ENCODE measurements at places on chromosomes 4 and X.

GRCh38 chr4:52638717-52639116 lies 20.4 kb downstream of the USP46 start:
- no peak for DNase-seq

DNA sequence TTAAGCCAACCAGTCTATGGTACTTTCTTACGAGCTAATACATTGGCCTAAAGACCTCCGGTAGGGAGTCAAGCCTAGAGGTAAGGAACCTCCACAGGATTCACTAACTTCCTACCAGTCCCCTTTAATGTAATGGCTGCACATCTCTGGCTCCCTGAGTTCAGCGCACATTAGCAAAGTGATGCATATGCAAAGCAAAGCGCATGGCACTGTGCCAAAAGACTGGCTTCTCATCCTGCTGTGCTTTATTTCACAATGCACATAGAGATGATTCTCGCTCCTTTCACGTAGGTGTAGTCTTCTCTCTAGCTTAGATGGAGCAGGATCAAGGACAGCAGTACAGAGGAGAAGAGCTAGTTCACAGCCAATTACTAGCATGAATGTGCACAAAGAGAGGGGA lies 14.6 kb upstream of the CLTRN start:
- DNase-seq, result no peak

DNA sequence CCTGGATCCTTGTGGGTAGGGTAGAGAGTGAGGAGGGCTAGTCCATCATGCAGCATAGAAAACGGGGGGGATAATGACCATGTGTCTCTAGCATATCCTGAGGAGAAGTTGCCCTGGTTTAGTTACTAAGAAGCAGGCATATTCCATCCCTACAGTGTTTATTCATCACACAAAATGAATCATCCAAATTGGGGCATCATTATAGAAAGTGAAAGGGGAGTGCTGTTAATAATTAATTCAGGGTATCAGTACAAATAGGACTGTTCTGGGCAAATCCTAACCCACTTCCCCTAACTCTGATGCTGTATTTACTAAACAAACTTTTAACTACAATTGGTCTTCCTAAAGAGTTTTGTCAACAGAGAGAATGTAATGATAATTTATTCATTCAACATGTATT lies 281.1 kb upstream of the ARX start:
- DNase-seq, result no peak

DNA sequence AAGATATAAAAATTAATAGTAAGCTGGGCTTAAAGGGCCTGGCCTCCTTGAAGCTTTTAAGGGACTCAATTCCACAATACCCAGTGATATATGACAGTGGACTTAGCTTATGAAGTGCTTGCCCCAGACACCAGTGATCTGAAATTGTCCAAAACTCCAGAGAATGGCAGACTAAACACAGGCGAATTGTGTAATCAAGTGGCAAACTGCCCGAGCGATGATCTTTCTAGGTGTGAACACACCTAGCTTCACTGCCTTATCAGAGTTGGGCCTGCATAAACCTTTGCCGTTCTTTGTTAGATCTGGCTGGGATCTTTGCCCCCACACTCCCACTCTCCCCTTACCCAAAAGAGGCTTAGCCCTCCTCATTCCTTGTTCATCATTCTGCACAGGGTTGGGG lies 62.5 kb upstream of the SH3RF1 start:
- DNase-seq, result no peak

- DNase-seq, result no peak
Observed at GRCh38 chr4:149269835-149270234, 545.8 kb downstream of the IQCM start.

- DNase-seq, result no peak
Observed at GRCh38 chr4:5003918-5004317, 15.3 kb downstream of the CYTL1 start.

DNA sequence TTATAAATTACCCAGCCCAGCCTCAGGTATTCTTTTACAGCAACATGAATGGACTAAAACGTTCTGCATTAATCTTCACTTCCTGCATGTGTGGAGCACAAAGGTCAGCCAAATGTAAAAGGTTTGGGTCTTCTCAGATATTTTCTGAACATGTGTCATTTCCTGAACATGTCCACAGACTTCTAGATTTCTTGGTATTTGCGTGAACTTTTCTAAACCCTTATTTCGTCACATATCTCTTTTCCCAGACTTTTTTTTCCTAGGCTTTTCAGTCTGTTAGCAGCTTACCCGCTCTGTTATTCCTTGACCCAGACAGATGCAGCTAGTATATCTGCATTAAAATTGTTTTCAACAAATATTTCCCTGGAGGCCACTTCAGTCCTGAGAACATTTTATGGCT lies 57.3 kb upstream of the USP51 start:
- DNase-seq, result no peak

DNA sequence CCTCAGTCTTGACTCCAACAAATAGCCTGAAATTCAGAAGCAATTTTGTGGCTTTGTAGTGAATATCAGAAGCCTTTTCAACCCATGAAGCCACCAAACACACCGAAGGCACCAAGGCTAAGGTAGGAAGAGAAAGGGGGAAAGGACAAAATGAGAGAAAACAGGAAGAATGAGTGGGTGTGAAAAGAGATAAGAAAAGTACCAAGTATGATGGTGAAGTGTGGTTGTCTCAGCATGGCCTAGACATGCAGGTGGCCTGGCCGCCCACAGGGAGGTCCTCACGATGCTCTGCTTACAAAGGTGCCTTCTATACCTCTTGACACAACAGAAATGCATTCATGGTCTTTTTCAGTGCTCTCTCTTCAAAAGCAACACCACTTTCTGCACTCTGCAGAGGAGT lies 34.9 kb downstream of the ACSL1 start:
- no peak for DNase-seq
